ENCODE measurements at places on chromosomes 3 and 15. TPM values are rescaled to one million over a fixed set of nuclear protein-coding genes. Genes with fewer than 3 reads are reported as not detected.

GRCh38 chr15:73495181-73495580 is 52.2 kb downstream of the REC114 start:
- DNase-seq, result no peak

Gene CTXND1
- 7.5 TPM for total RNA-seq

- DNase-seq, result no peak
Measured at GRCh38 chr3:168424059-168424734, 328.5 kb upstream of the GOLIM4 start.

GRCh38 chr15:79403501-79403900 is 28.6 kb upstream of the MINAR1 start:
- DNase-seq, result no peak

DNA sequence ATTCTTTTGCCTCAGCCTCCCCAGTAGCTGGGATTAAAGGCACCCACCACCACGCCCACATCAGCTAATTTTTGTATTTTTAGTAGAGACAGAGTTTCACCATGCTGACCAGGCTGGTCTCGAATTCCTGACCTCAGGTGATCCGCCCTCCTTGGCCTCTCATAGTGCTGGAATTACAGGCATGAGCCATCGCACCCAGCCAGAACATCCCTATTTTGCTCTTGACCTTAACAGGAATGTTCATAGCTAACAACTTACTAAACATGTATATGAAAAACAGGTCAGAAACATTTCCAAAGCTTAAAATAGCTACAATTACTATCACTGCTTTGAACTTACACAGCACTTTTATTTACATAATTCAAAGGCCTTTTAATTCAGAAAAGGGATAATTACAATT is 33.7 kb downstream of the UQCC5 start:
- no peak for DNase-seq

GRCh38 chr15:45200799-45201556 is 13.2 kb upstream of the SHF start:
- DNase-seq, result peak; percentile 89

- no peak for DNase-seq
Measured at GRCh38 chr15:41935566-41936020, 36.8 kb downstream of the EHD4 start.

DNA sequence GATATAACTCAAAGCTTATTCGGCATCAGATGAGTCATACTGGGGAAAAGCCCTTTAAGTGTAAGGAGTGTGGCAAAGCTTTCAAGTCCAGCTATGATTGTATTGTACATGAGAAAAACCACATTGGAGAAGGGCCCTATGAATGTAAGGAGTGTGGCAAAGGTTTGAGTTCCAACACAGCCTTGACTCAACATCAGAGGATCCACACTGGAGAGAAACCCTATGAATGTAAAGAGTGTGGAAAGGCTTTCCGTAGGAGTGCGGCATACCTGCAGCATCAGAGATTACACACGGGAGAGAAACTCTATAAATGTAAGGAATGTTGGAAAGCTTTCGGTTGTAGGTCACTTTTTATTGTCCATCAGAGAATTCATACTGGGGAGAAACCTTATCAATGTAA is 7.5 kb downstream of the ZNF621 start:
- DNase-seq, result no peak

DNA sequence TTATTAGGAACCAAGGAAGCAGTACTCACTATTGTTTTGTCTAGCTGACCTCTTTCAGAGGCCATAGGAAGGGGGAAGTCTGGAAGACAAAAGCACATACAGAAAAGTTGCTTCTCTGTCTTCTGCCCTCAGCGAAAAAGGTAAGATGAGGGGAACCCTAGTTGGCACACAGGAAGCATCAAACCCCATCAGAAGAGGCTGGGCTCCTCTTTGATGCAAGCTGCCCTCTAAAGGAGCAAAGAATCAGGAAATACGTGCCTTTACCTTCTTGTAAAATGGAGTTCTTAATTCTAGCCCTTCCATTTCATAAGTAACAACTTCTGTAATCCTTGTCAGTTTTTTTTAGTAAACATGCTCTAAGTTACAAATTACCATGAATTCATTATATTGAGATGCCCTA is 12.5 kb downstream of the SPINK8 start:
- no peak for DNase-seq

DNA sequence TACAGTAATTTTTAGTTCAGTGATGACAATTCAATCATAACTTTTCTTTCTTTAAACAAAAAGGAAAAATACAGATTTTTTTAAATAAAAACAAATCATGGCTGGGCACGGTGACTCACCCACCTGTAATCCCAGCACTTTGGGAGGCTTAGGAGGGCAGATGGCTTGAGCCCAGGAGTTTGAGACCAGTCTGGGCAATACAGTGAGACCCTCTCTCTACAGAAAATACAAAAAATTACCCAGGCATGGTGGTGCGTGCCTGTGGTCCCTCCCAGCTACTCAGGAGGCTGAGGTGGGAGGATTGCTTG is 25.6 kb upstream of the ATG7 start:
- DNase-seq, result no peak

DNA sequence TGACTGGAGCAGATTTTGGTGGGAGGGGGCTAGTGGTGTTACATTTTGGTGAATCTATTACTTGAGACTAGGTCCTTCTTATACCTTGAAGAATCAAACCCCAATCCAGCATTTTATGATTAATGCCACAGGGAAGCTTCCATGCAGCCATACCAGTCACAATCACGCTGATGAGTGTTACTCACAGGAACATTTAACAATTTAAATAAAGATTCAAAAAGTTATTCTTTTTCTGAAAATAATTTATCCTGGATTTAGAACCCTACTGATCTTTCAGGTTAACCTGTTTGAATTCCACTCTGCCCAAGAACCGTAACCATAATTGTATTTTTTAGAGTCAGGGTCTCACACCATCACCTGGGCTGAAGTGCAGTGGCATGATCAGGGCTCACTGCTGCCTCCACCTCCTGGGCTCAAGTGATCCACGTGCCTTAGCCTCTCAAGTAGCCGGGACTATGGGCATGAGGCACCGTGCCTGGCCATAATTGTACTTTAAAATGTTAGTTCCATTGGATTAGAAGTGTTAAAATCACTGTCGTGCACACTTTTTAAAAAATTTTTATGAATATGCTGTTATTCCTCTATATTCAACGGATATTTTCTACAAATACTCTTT is 929 bp upstream of the MTMR10 start:
- DNase-seq, result no peak

DNA sequence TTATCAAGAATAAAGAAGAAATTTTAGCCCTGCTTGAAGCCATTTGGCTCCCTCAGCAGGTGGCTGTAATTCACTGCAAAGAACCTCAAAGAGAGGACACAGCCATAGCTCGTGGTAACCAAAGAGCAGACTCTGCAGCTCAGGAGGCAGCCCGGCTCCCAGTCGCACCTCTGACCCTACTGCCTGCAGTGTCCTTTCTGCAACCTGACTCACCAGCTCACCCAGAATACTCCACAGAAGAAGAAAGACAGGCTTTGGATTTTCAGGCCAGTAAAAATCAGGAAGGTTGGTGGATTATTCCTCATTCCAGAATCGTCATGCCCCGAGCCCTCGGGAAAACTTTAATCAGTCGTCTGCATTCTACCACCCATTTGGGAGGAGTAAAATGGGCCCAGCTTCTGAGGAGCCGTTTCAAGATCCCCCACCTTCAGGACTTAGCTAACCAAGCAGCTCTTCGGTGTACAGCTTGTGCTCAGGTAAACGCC is 38.6 kb downstream of the ZBTB11 start:
- no peak for DNase-seq

GRCh38 chr3:61236556-61236955 is 14.7 kb downstream of the FHIT start:
- DNase-seq, result no peak

Gene CAND2
- 46.9 TPM for total RNA-seq

Gene DAZL
- not detected for total RNA-seq

GRCh38 chr3:62161371-62161770 is 212.0 kb downstream of the FEZF2 start:
- no peak for DNase-seq

DNA sequence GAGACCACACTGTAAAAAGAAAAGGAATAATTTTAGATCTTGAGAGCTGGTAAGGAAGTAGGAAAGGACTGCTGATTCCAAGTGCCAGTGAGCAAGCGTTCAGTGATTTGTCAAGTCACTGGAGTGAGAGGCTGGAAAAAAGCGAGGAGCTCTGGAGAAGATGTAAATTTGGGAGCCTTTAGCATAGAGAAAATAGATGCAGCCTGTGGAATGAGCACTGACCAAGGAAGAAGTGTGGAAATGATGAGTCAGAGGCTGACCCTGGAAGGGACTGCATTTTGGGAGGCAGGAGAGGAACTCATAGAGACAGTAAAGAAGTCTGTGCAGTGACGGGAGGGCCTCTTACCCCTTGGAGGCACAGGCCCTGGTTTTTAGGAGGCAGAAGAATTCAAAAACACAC is 17.1 kb upstream of the ABTB1 start:
- DNase-seq, result no peak

Data from heart right ventricle (tissue), 16 donors.